ENCODE measurements at places on chromosomes 7 and 10. TPM values are rescaled to one million over a fixed set of nuclear protein-coding genes. Genes with fewer than 3 reads are reported as not detected.

RBM28 gene
- polyA plus RNA-seq: 9.0 TPM

PRKG1 gene
- 0.36 TPM for polyA plus RNA-seq

POMZP3 gene
- polyA plus RNA-seq: 11.1 TPM

LIPN gene
- polyA plus RNA-seq: 0.31 TPM

CSTF2T gene
- 11.7 TPM for polyA plus RNA-seq

TSPAN33 gene
- polyA plus RNA-seq: 55.0 TPM
